ENCODE measurements at places on chromosomes 6 and 20.

DNA sequence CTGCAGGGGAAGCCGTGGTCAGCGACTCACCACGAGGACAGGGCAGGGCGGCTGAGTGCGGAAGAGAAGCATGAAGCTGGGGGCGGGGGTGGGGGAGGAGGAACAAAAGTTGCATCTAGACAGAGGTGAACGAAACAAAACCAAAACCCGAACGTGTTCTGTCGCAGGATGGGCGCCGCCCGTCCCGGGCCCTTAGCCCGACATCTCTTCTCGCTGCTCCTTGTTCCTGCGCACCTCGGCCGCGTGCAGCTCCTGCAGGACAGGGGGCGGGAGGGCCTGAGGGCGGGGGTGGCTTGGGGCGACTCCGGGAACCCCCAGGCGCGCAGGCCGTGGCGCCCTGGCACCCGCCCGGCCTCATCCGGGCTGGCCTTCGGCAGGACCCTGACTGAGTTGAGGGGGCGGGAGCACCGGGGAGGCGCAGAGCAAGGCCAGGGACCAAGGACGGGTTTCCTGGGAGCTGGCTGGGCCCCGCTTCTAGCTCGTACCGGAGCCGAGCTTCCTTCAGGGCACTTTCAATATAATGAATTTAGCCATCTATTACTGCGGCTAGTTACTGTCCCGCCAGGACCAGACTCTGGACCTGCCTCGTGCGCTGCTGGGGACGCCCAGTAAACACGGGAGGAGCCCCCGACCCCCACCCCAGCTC lies 12.0 kb downstream of the STMN3 start:
- no peak for DNase-seq

DNA sequence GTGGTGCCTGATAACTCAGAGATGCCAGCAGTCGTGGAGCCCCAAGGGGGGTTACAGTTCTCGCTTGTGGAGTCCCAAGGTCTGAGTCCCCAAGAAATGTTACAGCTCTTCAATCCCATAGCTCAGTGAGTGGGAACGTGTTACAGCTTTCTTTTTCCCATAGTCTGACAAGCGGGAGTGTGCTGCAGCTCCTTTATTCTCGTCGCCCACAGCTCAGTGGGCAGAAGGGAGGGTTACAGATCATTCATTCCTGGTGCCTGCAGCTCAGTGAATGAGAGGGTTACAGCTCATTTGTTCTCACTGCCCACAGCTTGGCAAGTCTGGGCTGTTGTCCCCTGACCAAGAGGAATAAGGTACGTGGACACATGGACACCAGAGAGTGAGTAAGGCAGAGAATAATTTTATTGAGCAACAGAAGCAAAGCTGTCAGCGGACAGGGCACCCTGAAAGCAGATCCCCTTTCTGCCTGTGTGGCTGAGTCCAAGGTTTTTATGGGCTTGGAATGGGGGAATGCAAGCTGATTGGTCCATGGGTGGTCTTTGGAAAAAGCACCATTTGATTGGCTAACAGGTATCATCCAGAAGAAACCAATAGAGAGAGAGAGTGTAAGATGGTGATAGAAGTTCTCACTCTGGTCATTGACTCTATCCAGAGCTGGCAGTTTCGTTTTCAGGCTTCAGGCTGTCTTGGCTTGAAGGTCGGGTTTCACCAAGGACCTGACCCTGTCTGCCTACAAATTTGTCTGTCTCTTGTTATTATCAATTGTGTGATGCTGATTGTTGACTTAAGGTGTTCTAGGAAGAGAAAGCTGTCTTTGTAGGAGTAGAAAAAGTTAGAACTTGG lies 16.4 kb downstream of the RNF217 start:
- no peak for DNase-seq

GRCh38 chr20:38730989-38731737 lies 6.9 kb downstream of the SLC32A1 start:
- DNase-seq, result peak; percentile 68

- DNase-seq, result no peak
These were observed 36.6 kb upstream of the NFATC2 start for GRCh38 chr20:51579137-51579536.

GRCh38 chr20:63253438-63254231 lies 628 bp downstream of the NKAIN4 start:
- no peak for DNase-seq

DNA sequence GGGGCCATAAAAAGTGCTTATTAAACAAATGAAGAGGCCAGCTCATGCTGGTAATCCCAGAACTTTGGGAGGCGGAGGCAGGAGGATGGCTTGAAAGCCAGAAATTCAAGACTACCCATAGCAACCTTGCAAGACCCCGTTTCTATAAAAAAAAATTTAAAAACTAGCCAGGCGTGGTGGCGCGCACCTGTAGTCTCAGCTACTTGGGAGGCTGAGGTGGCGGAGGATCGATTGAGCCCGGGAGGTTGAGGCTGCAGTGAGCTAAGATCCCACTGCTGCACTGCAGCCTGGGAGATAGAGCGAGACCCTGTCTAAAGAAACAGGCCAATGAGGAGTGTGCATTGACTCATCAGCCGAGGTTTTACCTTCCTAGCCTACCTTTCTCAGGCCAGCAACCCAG lies 15.2 kb downstream of the NPEPL1 start:
- no peak for DNase-seq

GRCh38 chr6:117311310-117311709 lies 46.0 kb downstream of the VGLL2 start:
- DNase-seq, result no peak

DNA sequence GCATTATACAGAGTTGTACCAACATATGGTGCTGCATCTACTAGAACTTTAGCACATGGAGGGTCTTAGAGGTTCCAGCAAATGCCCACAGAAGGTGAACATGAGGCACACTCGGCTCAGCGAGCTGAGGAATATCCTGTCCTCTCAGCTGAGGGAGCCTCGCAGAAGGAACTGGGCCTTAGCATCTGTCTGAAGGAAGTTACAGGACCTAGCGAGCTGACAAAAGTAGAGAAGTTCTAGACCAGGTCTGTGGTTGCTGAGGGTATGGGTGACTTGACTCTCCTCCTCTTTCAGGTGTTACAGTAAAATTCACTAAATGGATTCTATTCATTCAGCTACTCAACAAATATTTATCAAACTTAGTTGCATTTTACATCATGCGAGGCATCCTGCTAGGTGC lies 157.2 kb downstream of the ZDHHC14 start:
- no peak for DNase-seq

GRCh38 chr20:57698116-57698866 lies 11.5 kb downstream of the PMEPA1 start:
- no peak for DNase-seq

DNA sequence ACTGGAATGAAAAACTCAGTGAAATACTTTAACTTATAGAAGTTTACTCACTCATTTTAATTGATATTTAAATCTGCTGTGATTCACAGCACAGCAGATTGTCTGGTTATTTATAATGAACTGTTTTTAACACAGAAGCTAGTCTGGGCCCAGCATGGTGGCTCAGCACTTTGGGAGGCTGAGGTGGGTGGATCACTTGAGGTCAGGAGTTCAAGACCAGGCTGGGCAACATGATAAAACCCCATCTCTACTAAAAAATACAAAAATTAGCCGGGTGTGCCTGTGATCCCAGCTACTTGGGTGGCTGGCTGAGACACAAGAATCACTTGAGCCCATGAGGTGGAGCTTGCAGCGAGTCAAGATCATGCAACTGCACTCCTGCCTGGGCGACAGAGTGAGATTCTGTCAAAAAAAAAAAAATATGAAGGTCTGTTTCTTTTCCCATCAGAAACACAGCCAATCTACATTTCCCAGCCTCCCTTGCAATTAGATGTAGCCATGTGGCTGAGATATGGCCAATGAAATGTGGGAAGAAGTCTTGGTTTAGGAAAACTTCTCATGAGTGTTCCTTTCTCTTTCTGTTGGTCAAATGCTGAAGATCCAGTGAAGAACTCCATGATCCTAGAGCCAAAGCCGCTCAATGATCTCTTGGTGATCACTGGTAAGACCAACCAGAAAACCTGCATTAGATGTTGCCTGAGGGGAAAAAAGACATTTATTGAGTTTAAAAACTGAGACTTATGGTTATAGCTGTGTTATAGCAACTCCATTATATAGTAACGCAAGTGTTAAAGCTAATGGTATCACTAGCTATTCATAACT lies 31.3 kb upstream of the BTN3A2 start:
- no peak for DNase-seq

DNA sequence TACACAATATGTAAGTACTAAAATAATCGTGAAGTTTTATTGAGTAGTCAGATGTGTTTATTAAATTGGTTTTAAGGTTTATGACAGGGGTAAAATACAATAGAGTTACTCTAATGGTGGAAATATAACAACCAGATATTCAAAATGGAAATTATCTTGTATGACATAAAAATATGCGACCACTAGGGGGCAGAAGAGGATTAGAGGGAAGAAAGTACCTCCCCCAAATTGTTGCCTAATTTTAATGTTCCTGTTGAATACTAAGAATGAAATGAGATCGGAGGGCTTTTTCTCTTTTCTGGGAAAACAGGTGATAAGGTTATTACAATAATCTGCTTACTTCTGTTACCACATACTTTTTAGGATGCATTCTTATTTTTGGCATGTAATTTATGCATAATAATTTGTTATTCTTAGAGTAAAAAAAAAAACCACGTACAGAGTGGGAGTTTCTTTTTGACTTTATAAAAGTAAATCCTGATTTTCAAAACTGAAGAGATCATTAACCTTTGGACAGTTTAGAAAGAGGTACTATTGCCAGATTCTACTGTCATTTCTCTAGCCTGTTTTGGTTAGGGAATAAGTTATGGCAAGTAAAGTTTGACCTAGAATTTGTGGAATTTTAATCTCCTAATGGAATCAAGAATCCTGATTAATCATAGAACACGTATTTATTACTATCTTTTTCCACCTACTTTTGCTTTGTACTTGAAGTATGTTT lies 159.2 kb downstream of the CD109 start:
- DNase-seq, result peak; percentile 18

- DNase-seq, result no peak
These were observed 133.5 kb upstream of the TSHZ2 start for GRCh38 chr20:52838510-52839241.

DNA sequence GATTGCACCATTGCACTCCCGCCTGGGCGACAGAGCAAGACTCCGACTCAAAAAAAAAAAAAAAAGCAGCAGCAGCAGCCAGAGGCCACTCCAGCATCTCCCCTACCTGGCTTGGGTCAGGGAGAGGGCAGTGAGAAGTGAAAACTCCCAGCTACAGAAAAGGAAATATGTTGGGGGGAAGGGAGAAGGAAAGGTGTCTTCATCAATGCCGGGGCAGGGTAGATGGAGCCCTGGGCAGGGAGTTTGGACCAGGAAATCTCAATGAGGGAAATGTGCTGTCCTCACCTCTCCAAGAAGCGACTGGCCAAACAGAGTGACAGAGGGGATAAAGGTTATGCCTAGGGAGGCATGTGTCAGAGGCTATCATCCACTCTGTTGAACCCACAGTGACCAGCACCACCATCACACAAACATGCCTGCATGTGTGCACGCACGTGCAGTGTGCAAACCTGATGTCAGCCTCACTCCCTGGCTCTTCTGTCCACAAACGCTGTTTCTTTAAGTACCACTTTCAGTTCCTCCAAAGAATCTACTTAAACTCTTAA lies 887 bp upstream of the AIF1 start:
- no peak for DNase-seq

- DNase-seq, result no peak
These were observed 661.8 kb upstream of the DEFB115 start for GRCh38 chr20:30595698-30596097.

DNA sequence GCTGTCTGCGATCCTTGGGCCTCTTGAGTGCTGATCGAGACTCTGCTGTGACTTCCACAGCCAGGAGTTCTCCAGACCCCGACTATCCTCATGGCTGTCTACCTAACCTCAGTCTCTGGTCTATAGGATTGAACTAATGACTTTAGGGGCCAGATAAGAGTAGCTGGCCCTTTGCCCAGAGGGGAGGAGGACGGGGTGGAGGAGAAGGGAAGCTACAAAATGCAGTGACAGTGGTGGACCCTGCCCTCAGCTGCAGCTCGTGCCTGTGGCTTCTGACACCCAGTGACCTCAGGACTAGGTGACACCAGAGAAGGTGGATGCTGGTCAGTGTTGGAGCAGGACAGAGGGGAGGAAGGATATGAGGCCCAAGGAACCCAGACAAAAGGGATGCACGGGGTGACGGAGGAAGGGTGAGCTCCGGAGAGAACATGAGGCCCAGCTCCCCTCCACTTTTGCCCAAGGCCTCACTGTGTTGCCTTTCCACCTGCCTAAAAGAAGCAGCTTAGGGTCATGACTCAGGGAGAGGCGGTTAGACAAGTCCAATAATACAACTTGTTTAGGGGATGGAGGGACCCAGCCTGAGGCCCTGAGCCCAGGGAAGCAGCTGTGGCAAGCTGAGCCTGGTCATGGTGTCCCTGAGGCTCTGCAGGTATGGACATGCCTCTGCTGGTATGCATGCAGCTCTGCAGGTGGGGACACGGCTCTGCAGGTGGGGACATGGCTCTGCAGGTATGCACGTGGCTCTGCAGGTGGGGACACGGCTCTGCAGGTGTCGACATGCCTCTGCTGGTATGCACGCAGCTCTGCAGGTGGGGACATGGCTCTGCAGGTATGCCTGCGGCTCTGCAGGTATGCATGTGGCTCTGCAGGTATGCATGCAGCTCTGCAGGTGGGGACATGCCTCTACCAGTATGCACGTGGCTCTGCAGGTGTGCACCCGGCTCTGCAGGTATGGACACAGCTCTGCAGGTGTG lies 67.7 kb downstream of the SYNJ2 start:
- DNase-seq, result no peak

- DNase-seq, result no peak
These were observed 74.2 kb downstream of the CD83 start for GRCh38 chr6:14191761-14192160.

- DNase-seq, result no peak
These were observed 100.0 kb downstream of the RWDD2A start for GRCh38 chr6:83292900-83293843.

- DNase-seq, result no peak
These were observed 4.1 kb upstream of the ZKSCAN8 start for GRCh38 chr6:28137505-28137981.

GRCh38 chr20:1392443-1392692 lies 486 bp downstream of the FKBP1A start:
- DNase-seq, result no peak

- no peak for DNase-seq
These were observed 761.1 kb upstream of the MMS22L start for GRCh38 chr6:98044151-98044561.

DNA sequence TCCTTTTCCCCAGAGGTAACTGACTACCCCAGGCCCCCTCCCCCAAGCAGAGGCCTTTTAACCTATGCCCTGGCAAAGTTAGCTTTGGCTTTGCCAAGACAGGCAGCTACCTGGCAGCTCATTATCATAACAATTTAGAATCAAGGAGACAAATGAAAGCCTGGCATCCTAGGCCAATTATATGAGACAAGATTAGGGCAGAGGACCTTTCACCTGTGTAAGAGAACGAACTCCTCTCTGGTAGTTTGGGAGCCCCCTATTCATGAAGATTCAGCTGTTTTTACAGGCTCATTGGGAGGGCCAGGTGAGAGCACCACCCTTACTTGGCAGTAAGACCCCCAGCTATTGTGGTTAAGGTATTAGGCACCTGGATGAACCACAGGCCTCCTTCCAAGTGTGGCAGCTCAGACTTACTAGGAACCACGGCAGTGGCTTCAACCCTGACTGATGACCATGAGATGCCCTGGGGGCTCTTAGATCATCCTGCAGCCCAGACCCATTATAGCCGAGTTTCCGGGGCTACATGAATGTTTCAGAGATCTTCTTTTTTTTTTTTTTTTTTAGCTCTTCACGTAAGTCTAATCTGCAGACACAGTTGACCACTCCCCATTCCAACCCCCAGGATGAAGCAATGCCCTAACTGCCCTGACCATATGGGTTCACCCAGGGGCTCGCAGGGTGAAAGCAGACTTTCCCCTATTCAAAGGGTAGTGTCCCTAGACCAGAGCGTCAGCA lies 56.2 kb downstream of the RAB44 start:
- DNase-seq, result no peak
